ENCODE measurements at places on chromosomes 5 and 9.

DNA sequence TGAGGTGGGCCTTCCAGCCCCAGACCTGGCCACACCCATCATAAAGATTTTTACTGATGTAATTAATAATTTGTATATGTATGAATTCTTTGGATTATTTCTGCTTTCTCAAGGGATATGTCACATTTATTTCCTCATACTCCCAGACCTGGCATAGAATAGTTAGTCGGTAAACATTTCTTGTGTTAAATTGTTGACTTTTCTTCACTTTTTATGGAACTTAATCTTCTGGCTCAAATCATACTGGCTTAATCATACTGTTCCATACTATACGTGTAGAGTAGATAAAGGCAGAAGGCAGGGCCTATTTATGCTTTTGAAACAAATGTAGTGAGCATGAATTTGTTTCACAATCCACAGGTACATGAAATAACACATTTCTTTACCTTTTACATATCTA lies 155.8 kb downstream of the DEPDC1B start:
- DNase-seq: no peak

DNA sequence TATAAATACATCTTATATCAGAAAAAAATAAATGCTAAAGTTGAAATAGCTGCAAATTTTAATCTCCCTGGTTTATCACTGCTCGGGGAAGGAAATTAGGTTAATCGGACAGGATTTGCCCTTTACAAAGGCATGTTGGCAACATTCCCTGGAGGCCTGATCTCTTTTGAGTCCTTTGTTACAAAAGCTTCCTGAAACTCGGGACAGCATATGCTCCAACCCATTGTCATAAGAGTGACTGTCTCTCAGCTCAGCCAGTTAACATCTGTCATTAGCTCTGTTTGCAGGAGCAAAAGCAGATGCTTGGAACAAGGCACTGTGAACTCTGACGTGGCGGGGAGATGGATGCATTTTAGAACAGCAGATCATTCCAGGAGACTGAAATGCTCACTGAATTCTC lies 80.6 kb downstream of the MYO10 start:
- DNase-seq: peak; percentile 46

DNA sequence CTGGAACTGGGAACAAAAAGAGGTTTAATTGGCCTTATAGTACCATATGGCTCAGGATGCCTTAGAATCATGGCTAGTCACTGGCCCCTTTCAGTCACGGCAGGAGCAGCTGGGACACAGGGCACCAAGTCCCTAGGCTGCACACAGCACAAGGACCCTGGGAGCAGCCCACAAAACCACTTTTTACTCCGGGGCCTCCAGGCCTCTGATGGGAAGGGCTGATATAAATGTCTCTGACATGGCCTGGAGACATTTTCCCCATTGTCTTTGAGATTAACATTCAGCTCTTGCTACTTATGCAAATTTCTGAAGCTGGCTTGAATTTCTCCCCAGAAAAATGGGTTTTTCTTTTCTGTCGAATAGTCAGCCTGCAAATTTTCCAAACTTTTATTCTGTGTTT lies 1026.4 kb upstream of the COX7C start:
- no peak for DNase-seq

DNA sequence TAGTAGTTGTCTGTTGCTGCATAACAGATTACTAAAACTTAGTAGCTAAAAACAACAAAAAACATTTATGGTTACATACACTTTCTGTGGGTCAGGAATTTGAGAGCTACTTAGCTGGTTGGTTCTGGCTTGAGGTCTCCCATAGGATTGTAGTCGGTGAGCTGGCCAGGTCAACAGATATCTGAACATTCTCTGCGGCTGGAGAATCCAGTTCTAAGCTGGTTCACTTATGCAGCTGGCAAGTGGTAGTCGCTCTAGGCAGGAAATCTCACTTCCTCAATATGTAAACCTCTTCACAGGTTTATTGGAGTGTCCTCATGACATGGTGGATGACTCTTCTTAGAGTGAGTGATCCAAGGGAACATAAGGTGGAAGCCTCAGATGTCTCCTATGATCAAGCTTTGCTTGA lies 65.7 kb upstream of the TNFAIP8 start:
- no peak for DNase-seq

DNA sequence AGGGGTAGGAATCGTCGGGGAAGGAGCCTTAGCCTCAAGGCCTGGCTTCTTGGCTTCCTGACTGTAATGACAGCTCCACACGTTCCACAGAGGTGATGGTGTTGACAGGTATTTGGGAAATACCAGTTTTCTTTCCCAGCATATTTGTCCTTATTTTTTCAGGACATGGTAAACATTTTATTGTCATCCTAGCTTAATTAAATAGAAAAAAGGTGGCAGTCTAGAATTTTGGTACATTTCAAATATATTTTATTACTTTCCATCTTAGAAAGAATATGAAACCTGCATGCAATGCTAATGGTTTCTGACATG lies 8.4 kb downstream of the CXCL14 start:
- DNase-seq: no peak

DNA sequence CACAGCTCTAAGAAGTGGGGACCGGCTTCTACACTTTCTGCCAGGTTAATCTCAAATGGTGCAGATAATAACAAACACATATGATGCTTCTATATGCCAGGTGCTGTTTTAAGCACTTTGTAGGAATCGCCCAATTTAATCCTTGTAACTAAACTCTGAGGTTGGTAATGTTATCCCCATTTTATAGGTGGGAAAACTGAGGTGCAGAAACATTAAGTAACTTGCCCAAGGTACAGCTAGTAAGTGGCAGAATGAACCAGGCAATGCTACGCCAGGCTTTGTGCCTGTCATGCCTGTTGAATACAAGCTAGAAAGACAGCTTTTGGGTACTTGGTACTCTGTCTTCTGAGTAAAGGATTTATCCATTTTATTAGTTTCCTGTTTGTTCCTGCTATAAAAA lies 19.7 kb downstream of the IQGAP2 start:
- no peak for DNase-seq

GRCh38 chr5:96048763-96049162 lies 87.1 kb upstream of the ELL2 start:
- no peak for DNase-seq

GRCh38 chr9:87699835-87700234 lies 26.1 kb upstream of the CTSL start:
- no peak for DNase-seq

DNA sequence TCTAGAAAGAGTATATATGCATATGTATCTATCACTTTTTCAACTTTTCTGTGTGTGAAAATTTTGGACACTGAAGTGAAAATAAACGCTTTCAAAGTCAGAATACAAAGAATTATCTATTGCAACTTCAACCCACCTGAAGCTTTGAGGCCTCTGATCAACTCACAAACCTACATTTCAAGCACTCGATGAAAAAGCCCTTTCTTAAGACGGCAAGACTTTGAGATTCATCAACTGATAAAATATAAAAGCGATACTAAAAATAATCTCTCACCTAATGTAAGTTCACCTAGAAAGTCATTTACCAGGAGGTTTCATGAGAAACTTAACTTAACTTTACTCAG lies 1.2 kb downstream of the GOLPH3 start:
- DNase-seq: no peak

GRCh38 chr5:174295702-174296436 lies 250.4 kb downstream of the NSG2 start:
- DNase-seq: no peak

DNA sequence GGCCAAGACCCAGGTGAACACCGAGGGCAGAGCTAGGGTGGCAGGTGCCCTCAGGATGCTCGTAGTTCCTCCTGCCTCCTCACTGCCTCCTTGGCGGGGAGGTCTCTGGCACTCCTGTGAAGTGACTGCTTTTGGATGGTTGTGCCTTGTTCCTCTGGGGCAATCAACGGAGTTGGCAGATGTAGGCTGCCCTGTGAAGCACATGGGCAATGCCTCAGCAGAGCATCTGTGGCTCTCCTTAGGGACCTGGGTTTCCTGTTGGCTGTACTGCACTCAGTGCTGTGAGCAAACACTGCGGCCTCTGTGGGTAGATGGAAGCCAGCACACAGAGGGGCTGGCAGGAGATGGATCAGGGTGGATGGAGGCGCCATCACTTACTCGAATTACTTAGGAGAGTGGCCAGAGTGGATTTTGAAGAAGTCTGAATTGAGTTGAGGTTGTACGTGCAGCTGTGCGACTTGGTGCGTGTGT lies 71.4 kb upstream of the COL5A1 start:
- DNase-seq: peak; percentile 8

- DNase-seq: no peak
Observed at GRCh38 chr9:114691046-114691955, 9.3 kb upstream of the TEX48 start.

DNA sequence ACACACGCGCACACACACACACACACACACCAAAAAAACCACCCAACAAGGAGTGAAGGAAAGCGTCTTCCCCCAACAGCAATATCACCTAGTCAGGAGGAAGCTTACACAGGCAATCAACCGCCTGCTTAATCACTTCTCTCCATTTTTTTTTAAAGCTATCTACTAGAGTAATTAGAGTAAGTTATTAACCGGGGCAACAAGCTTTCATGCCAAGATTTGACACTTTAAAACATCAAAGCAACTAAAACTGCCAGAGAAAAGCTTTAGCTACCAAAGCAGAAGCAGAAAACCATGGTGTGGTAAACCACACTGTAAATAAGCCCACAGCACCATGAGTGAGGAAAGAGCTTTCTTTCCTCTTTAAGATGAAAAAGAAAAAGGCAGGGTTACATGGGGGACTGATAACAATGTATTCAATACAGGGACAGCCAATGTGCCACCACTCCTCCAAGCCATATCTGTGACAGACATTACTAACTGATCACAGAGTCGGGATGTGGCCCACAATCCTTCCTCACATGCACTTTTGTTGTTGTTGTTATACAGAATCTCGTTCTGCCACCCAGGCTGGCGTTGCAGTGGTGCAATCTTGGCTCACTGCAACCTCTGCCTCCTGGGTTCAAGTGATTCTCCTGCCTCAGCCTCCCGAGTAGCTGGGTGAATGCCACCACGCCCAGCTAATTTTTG lies 282.1 kb downstream of the CRB2 start:
- DNase-seq: peak; percentile 50

DNA sequence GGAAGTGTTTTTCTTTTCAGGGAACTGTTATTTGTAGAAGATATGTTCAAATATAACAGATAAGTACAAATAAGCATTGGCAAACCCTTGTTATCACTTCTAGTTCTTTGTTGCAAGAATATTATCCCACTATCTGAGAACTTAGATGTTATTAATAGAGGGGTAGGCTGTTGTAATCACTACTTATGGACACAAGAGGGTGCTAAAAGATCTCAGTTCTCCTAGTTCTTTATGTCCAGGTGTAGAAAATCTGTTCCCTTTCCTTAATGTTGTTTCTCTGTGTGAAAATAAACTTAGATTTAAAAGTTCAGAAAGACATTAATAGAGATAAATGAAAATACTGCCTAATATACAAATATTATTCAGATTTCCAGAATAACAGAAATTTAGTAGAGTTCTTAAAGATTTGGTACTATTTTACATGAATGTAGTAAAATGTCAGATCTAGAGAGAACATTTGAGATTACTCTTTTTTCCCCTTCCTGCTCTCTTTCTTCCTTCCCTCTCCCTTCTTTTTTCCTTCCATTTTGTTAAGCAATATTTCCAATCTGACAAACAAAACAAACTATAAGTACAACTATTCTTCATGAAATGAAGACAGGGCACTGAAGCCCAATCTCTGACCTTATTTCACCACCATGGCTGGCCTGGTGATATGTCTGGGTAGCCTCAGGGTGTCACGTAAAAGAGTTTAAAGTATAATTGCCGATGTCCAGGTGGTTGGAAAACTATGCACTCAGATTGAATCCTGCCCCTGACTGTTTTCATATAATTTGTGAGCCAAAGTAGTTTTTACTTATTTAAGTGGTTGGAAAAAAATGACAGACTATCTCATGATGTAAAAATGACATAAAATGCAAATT lies 43.6 kb upstream of the C5orf46 start:
- DNase-seq: no peak

DNA sequence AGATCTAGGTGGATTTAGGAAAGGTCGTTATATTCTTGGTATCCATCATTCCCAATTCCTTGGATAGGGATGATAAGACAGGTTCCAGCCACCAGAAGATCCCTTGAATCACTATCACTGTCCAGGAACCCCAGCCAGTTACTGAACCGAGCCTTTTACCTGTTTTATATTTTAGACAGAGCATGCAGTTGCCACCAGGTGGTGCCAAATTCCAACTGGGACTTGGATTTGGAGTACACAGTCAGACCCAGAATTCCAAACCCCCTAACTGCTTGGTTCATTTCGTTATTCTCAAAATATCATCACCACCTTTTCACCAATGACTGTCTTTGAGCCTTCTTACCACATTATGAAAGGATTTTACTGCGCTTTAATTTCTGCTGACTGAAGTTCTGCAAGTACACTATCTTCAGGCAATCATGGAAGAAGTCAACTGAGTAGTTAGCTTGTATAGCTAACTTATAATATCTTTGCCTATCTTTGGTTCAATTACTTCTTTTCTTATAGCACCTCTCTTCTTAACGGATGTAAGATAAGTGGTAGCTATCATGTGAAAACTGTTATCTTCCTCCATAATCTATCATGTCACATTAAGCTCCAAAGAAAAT lies 191.8 kb downstream of the PRR16 start:
- DNase-seq: peak; percentile 79

DNA sequence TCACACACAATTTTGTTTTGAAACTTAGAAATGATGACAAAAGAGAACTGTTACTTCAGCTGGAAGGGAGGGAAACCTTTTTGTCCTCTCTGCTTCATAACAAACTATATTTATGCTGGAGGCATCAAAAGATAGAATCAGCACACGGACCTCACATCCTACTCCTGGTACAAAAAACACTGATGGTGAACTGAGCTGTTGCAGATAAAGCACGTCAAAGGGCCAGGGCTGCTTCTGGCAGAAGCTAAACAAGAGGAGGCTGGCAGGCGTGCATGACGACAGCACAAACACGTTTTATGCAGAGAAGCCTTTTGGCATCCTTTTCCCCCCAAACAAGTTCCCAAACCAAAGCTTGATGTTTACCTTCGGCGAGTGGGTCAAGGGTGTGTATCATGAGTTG lies 169.6 kb downstream of the SLC24A2 start:
- no peak for DNase-seq

- DNase-seq: no peak
Observed at GRCh38 chr9:91944711-91945110, 5.3 kb downstream of the ROR2 start.

DNA sequence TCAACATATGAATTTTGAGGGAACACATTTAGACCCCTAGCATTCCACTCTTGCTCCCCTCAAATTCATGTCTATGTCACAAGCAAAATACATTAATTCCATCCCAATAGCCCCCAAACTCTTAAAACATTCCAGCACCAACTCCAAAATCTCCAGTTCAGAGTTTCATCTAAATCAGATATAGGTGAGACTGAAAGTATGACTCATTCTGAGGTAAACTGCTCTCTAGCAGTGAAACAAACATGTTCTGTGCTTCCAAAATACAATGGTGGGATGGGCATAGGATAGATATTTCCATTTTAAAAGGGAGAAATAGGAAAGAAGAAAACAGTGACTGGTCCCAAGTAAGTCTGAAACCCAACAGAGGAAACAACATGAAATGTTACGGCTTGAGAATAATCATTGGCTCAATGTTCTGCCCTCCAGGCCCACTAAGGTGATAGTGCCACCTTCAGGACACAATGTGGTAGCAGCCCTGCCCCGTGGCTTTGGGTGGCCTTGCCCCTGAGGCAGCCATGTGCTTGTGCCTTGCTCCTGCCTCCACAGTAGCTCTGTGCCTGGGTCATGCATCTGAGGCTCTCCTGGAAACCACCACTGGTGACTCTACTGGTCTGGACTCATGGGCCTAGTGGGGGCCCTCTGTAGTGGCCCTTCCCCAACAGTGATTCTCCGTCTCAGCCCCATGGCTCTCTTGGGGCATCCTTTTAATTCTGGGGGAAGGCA lies 36.4 kb upstream of the IPPK start:
- DNase-seq: no peak

Data from testis (tissue), 5 donors.